ENCODE measurements at places on chromosomes 4 and X. TPM values are rescaled to one million over a fixed set of nuclear protein-coding genes. Genes with fewer than 3 reads are reported as not detected.
A peak's percentile ranks its signal among the peaks of the same experiment; 100 is the strongest.

DNA sequence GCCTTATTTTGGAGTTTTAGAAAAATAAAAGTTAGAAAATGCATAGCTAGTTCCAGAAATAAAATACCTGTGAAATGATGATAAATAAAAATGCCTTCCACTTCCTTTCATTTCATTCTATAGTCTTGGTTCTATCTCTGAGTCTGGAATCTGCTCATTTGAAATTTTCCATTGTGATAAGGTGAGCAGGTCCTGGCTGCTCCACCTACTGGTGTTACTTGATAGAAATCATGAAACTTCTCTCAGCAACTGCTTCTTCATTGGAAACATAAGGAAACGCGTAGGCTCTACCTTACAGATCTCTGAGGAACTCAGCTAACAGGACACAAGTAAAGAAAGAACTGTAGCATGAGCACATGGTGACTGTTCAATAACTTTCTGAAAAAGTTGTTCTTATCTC lies 141.8 kb downstream of the DCHS2 start:
- no peak for DNase-seq

- DNase-seq, result no peak
Measured at GRCh38 chr4:38085751-38086150, 125.6 kb downstream of the PTTG2 start.

EDA2R gene
- total RNA-seq, result 1.2 TPM

DNA sequence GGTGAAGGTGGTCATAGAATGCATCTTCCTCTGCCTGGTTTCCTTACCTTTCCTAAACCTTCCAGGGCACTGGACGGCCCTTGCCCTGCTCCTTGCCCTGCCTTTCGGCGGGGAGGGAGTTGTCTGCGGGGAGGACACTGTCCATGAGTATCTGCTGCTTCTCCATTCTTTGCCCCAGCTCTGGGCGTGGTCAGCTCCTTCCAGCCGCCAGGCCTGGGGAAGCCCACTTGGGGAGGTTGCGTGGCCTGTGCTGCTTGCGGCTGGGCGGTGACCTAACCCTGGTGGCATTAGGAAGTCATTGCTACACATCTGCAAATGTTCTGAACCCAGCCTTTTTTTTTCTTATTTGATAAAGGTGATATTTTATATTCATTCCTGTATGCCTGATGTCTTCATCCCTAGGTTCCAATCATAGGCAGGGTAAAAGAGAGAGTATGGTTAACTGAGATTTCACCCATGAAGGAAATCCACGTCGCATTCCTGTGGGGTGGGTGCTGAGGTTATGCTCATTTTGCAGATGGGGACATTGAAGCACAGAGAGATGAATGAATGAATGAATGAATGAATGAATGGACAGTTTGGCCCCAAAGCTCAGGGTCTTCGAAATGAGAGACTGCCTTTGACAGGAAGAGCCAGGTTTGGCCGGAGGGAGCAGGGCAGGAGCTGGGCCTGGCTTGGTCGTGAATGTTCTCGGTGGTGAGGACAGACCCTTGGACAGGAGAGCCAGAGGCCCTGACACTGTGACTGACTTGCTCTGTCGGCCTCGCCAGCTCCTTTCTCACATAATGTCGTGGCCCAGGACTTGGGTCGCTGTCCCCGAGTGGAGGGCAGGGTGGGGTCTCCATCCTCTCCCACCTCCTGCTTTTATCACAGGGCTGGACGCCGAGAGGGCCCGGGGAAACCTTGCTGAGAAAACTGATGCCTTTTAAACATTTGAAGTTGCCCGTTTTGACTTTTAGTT lies 57.8 kb upstream of the GPR78 start:
- no peak for DNase-seq

GRCh38 chr4:95118497-95118896 lies 360.7 kb downstream of the BMPR1B start:
- DNase-seq, result no peak

GRCh38 chr4:73541251-73541650 lies 59.7 kb downstream of the AFM start:
- DNase-seq, result no peak

SCML2 gene
- 1.7 TPM for total RNA-seq

DNA sequence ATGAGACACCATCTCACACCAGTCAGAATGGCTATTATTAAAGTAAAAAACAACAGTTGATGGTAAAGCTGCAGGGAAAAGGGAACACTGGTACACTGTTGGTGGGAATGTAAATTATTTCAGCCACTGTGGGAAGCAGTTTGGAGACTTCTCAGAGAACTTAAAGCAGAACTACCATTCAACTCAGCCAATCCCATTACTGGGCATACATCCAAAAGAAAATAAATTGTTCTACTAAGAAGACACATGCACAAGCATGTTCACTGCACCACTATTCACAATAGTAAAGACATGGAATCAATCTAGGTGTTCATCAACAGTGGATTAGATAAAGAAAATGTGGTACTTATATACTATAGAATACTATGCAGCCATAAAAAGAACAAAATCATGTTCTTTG lies 135.0 kb downstream of the REELD1 start:
- no peak for DNase-seq

GRCh38 chrX:72735561-72735960 lies 21.5 kb upstream of the PHKA1 start:
- no peak for DNase-seq

DNA sequence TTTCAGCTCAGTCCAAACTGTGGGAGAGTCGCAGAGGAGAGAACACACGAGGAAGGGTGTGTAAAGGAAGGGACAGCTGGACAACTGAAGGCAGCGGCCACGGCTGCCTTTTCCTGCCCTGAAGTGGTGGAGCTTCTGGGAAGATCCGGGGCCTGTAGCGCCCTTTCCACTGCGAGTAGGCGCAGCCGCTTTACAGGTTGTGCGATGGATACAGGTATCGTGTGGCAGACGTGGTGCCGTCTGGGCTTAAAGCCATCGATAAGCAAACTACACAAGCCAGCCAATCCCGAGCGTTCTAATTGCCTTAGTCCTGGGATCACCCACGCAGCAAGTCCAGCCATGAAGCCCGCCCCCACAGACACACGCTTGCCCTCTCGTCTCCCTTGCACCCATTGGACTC lies 15.4 kb downstream of the NKX6-1 start:
- DNase-seq, result no peak

DNA sequence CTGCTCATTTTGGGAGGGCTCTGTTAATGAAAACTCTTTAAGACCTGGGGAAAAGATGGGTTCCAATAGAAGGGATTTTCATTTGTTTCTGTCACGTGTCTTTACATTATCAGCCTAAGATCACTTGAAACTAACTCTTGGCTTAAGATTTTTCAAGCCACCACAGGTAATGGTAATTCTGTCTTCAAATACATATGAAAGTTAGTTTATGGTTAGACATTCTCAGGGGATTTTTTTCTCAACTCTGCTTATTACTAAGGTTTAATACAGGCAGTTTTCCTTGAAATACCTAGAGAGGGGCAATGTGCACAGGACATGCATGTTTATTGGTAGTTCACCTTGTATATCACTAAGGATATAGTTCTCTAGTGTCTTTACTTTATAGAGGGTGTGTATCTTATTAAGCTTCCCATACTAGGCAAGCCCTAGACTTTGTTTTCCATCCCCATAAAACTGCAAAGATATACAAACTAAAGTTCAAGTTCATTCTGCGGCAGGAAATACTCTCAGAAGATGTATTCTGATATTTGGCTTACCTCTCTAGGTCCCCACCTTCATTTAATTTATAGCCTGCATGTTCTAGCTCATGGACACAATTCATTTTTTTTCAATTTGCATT lies 38.2 kb upstream of the MYOZ2 start:
- no peak for DNase-seq

DNA sequence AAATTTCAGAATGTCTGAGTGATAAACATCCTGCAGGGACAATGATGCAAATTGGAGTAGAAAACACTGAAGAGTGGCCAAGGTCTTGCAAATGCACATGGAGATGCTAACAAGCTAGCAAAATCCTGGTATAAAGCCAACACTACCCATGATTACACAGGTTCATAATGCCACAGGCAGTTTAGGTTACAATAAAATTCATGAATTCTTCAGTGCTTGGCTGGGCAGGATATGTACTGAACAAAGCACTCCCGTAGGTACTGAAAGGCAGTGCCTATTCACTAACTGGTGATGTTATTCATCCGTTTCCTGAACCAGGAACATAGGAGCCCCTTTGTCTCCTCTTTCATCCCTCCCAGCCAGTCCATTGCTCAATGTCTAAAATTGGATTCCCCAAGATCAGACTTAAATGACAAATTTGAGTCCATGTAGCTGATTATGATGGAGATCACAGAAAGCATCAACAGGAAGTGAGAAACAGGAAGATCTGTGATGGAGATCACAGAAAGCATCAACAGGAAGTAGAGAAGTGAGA lies 244.5 kb downstream of the DMD start:
- no peak for DNase-seq

DNA sequence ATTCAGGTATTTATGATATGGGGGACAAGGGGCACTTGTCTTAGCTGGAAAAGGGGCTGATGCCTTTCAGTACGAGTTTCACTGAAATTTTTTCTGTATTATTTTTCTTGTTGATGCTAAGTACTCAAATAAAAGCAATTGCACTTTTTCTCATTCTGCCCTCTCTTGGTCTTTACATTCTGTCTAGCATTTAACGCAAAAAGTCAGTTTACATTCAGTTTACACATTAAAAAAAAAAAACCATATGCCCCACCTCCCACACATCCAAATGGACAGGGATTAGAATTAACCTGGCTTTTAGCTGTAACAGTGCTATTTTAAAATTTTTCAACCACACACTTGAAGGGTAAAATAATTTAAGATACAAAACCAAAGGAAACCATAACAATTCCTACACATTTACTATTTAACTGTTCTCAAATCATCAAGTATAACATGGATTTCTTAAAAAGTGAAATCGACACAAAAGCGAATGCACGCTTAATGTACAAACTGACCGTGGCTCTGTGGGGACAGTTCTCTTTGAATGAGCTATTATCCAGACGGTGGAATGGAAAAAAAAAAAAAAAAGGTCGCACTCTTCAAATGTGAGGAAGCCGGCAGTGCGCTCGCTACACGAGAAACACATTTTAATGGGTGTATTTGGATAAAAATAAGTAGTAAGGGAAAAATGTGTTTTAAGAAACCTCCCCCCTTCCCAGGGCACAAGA lies 1.4 kb downstream of the AMMECR1 start:
- no peak for DNase-seq

PSAPL1 gene
- not detected for total RNA-seq

ADAM29 gene
- 0.14 TPM for total RNA-seq

- DNase-seq, result no peak
Measured at GRCh38 chr4:147596981-147597380, 20.2 kb upstream of the TMEM184C start.

GRCh38 chr4:131348263-131348662 lies 1800.8 kb upstream of the PCDH10 start:
- DNase-seq, result no peak

SOX3 gene
- not detected for total RNA-seq

GRCh38 chr4:37627263-37627662 lies 58.9 kb downstream of the RELL1 start:
- no peak for DNase-seq

DNA sequence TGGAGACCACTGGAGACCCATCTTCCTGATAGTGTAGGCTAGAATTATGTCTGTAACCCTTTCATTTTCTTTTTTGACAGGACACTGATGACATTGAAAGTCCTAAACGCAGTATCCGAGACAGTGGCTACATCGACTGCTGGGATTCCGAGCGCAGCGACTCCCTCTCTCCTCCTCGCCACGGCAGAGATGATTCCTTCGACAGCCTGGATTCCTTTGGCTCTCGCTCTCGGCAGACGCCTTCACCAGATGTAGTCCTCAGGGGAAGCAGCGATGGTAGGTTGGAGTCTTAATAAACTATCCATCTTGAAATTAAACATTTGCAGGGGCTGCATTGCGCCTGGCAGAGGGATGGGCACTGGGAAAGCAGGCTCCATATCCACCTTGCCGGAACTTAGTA lies 75.4 kb downstream of the LIMCH1 start:
- no peak for DNase-seq

DNA sequence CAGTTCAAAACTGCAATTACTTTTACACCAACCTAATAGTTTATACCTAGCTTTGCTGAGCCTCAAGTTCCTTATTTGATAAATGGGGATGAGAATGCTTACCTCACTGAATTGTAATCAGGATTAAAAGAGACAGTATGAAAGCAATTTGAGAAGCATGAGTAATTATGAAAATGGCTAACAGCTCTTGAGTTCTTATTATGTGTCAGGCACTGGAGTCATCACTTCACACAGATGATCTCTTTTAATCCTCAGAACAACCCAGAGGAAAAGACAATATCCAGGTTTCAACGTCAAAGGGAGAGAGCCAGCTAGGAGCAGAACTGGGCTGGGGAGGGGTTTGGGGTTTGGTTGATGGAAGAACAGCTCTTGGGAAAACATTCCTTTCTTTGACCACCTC lies 221.0 kb upstream of the NWD2 start:
- no peak for DNase-seq

DNA sequence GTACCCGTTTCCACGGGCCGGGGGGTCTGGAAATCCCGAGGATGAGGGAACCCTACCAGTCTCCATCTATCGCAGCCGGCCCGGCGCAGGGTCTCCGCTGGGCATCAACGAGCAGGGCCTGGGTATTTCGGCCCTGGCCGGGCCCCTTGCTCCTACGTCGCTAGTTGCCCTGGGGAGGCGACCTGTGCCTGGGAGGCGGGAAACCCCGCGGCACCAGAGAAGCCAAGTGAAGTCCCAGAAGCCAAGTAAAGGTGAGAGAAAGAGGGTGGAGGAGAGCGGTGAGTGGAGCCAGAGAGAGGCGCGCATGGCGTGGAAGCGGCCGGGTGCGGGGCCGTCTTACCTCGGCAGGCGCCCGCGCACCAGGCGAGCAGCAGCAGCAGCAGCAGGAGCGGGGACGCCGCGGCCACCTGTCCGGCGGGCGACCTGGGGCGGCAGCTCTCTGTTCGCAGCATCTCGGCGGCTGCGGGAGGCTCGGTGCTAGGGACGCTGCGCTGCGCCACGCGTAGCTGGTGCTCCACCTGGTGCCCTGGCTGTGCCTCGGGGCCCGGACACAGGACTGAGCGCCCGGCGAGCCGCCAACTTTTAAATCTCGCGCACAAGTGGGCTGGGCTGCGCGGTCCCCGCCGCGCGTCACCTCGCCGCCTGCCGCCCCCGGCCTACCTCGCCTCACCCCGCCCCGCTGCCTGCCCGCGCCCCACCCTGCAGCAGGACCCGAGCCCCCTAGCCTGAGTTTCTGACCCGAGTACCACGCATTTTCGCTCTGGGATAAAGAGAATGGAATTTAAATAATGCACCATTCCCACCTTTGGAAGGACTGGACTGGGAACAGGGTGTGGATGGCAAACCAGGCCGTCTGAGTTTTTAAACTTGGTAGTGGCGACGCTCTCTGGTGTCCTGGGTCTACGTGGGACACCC lies at the start of gene NMU:
TSS of gene NMU (minus strand) at position 558 of the 915 bp plus-strand sequence. CDS start at position 452, 106 bp downstream.
- DNase-seq, result peak; percentile 15

GATA1 gene
- not detected for total RNA-seq

GRCh38 chrX:31319586-31319985 lies 247.7 kb upstream of the FTHL17 start:
- no peak for DNase-seq

GRCh38 chrX:107477406-107477805 lies 28.0 kb downstream of the FRMPD3 start:
- no peak for DNase-seq
